H9 (cell line): ENCODE measurements at places on chromosomes 4 and X.
A peak's percentile ranks its signal among the peaks of the same experiment; 100 is the strongest.

DNA sequence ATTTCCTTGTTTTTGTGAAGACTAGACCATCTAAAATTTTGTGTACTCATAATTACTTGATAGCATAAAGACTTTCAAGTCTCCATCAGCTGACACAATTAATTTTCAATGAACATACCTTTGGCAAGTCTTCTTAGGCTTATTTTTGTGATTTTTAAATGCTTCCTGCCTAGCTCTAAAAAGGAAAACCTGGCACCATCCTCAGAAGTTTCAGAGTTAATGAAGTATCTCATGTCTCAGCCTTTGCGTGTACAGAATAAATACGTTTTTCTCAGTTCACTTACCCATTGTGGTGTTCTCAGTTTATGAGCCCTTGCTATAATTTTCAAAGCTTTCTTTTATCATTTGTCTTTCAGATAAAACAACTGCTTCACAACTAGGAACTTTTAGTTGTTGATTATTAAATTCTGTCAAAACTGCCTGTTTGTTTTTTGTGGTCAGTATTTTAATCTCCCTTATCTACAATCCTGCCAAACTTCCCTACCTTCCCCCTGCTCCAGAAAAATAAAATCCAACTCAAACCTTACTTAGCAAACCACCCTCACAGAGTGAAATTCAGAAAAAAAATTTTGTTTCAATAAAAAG is 21.6 kb downstream of the ADD1 start:
- no peaks in the 10 kb centered on the region; the same call in 2 of the 3 replicates for H3K36me3 ChIP-seq
- no peak overlapping the region for H3K27ac ChIP-seq
- peak overlapping the region; percentile 16; the same call in 1 of the 3 replicates for H3K4me3 ChIP-seq
- peaks cover 19% of the 10 kb centered on the region for H3K4me1 ChIP-seq

GRCh38 chr4:150978738-150979575 is 36.1 kb downstream of the LRBA start:
- H3K4me1 ChIP-seq, result no peaks in the 10 kb centered on the region; the same call in 1 of the 2 replicates
- H3K27me3 ChIP-seq, result no peaks in the 10 kb centered on the region
- no peak overlapping the region for H3K27ac ChIP-seq
- no peak overlapping the region for H3K4me3 ChIP-seq

- H3K27me3 ChIP-seq, result no peaks in the 10 kb centered on the region
- no peak overlapping the region for H3K27ac ChIP-seq
- no peak for DNase-seq
Observed at GRCh38 chr4:78862314-78862737, 76.9 kb downstream of the PAQR3 start.

DNA sequence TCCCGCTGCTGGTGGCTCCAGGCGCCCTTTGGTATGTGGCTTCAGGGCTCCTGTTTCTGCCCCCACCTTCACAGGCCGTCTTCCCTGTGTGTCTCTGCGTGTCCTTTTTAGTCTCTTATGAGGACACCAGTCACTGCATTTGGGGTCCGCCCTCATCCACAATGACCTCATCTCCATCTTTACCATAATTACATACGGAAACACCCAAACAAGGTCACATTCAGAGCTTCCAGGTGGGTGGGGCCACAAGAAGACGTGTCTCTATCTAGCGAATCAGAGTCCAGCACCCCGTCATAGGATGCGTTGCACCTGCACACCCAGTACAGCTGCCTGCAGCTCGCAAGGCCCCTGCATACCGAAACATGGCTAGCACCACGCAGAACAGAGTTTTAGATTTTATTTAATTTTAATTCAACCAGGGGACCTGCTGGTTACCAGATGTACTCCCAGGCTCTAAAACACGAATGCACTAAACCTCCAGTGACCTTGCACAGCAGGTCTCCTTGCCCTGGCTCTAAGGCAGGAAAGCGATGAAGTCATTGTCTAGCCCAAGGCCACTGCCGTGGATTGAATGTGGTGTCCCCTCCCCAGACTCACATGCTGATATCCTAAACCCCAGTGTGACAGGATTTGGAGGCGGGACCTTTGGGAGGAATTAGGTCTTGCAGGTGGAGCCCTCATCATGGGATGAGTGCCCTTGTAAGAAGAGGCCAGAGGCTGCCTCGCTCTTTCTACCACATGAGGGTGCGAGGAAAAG is 30.3 kb downstream of the ABLIM2 start:
- peak; percentile 65 for DNase-seq
- no peaks in the 10 kb centered on the region for H3K27me3 ChIP-seq
- no peak overlapping the region for H3K27ac ChIP-seq
- no peaks in the 10 kb centered on the region; the same call in 1 of the 2 replicates for H3K4me1 ChIP-seq
- no peaks in the 10 kb centered on the region for H3K36me3 ChIP-seq
- H3K4me3 ChIP-seq, result no peak overlapping the region

- DNase-seq, result no peak
- no peaks in the 10 kb centered on the region for H3K27me3 ChIP-seq
- H3K4me3 ChIP-seq, result no peak overlapping the region
- no peak overlapping the region for H3K27ac ChIP-seq
- H3K36me3 ChIP-seq, result no peaks in the 10 kb centered on the region
Observed at GRCh38 chr4:10342866-10343265, 114.4 kb downstream of the ZNF518B start.
